ENCODE measurements at places on chromosomes 4 and X.

GRCh38 chr4:82528074-82528473 is 33.7 kb downstream of the TMEM150C start:
- no peak for DNase-seq

DNA sequence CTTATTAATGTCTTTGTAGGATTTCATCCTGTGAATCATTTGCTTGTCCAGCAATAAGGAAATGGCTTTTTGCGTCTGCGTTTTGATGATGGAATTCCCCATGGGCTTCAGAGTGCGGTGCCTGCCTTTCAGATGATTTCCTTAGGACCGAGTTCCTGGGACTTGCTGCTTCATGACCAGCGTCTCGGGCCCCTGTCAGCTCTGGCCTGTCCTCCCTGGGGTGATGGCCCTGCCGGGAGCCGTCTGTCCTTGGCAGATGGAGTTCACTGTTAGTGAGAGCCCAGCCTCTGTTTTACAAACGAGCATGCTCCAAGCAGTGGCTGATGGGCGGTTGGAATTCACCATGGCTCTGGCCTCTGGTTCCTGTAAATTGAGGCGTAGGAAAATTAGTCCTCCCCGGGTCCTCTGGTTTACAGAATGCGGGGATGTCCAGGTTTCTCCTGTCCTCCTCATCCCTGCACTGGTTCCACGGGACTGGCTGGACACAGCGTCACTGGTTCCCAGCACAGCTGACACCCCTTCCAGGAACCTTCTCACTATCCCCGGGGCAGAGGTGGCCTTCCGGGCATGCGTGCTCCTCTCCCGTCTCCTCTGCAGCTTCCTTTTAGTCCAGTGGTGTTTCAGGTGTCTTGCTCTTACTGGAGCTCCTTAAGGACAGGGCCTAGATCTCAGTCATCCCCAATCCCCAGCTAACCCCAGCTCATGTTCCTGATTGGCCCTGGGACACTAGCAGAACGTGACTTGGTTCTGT is 34.9 kb downstream of the TBC1D14 start:
- DNase-seq, result no peak

GRCh38 chrX:133473451-133473850 is 58.2 kb upstream of the GPC4 start:
- DNase-seq, result no peak

DNA sequence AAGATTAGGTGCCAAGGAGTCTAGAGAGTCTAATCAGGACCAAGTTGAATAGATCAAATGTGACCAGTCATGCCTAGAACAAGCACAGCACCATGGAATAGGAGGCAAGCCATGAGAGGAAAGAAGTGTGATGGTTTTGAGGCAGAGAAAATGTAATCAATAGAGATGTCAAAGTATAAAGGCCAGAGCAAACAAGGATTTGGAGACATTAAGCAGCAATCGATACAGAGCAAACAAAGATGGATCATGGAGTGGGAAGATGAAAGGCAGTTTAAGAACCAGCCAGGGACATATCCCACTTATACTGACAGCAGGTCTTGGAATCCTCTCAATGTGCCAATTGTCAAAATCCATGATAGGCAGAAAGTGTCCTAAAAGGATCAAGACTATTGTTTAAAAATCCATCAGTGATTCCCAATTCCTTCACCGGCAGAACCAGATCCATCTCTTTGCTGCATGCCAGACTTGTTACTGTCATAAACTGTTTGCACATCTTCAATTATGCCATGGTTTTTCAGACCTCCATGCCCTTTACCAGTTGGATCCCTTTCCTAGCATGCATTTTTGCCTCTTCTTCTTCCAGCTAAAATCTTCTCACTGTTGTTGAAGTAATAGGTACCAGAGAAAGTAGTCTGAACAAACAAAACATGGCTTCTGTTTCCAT is 520.7 kb upstream of the ARX start:
- DNase-seq, result no peak

- no peak for DNase-seq
Measured at GRCh38 chrX:43121637-43122036, 343.7 kb upstream of the PPP1R2C start.

DNA sequence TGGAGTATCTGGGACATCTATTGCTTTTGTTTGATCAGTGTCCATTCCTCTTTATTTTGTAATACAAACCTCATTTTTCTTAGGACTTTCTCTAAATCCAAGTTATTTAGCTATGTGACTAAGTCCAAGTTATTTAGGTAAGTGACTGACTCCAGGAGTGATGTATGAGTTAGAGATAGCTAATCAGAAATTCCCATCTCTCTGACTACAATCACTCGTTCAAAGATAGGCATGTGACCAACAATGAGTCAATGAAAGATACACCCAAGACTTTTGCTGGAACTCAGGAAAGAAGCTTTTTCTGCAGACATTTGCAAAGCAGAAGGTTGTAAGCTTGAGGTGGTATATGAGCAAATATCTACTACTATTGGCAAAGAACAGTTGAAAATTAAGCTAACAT is 72.5 kb upstream of the KCNIP4 start:
- no peak for DNase-seq

GRCh38 chrX:46642145-46642544 is 68.6 kb downstream of the CHST7 start:
- DNase-seq, result no peak

GRCh38 chr4:13920901-13921300 is 293.4 kb upstream of the BOD1L1 start:
- DNase-seq, result no peak

DNA sequence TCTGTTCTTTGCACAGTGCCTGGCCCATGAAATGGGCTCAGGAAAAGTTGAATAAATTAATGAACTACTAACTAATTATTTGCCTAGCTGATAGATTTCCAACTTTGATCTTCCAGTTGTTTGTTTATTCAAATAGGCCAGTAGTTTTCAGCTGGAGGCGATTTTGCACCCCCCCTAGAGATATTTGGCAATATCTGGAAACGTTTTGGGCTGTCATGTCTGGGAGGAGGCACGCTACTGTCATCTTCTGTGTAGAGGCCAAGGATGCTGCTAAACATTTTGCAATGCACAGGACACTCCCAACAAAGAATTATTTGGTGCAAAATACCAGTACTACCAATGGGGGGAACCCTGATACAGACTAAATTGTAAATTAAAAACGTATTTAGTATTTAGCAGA is 81.9 kb downstream of the VCX2 start:
- no peak for DNase-seq

Data from activated CD4-positive, alpha-beta T cell treated with anti-CD3 and anti-CD28 coated beads, Interleukin-2, amount 50 U/mL, for 48 hours (primary cell).